ENCODE measurements at places on chromosomes 12 and 14.

DNA sequence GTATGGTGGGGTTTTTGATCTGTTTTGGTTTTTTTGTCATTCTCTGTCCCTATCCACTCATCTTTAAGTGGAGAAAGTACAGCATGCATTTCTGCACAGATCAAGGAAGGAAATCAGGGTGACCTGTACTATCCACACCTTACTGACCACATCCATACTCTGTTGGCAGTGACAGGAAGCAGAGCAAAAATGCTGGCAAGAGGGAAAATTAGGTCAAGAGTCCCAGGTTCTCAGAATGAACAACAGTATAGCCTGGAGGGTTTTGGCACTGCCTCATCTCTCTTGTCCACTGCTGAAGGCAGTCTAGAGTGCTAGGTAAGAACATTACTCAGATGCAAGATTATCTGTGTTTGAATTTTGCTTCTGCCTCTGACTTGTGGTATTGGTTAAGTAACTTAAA, 70.7 kb downstream of the TAOK3 start:
- no peak for DNase-seq

GRCh38 chr12:9364224-9365176, 156.3 kb upstream of the PZP start:
- peak; percentile 23 for DNase-seq

DNA sequence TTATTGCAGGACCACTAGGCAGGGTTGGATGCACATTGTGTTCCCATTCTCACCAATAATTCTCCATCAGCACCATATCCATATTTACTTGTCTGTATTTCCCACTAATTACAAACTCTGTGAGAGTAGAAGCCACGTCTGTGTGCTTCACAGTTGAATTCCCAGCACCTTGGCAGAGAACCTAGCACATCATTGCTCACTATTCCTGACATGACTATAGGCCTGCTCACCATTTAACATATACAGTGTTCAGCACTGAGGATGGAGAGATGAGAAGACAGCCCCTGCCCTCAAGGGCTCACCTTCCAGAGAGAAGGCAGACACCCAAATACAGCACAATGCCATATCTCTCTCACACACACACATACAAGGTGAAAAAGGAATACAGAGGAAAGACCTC, 5.0 kb downstream of the DAD1 start:
- no peak for DNase-seq

GRCh38 chr14:55332654-55333570, 61.7 kb downstream of the FBXO34 start:
- no peak for DNase-seq

- no peak for DNase-seq
These were observed 763.9 kb upstream of the MGAT4C start for GRCh38 chr12:87020071-87020470.

- DNase-seq = no peak
These were observed 346.1 kb downstream of the RGS6 start for GRCh38 chr14:72278316-72278715.

GRCh38 chr12:57712701-57713100, 18.8 kb downstream of the OS9 start:
- DNase-seq = no peak

- peak; percentile 71 for DNase-seq
These were observed 2.3 kb upstream of the AGAP2 start for GRCh38 chr12:57740656-57741412.

- DNase-seq = no peak
These were observed 114.6 kb downstream of the FOXN3 start for GRCh38 chr14:89302396-89302950.

DNA sequence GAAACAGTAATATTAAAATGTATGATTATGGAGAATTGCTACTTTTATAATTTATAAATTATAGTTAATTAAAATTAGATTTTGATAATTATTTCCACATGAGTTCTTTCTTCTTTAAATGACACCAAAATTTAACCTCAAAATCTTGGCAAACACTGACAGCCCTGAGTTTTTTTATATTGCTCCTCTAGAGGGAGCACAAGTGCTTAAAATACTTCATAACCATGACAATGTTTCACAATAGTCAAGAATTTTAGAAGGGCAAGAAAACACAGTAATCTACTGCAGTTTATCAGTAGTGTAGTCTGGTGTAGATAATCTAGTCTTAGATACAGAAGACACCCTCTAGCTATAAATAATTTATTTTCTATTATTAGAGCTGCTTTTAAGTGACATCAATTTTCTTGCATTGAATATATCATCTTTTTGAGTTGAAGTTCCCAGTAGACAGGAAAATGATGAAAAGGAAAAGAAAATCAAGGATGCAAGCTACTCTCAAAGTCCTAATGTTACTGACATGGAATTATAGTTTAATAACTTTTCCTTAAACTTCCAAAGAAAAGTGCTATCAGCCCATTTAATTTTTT, 14.3 kb upstream of the PTGER2 start:
- no peak for DNase-seq

DNA sequence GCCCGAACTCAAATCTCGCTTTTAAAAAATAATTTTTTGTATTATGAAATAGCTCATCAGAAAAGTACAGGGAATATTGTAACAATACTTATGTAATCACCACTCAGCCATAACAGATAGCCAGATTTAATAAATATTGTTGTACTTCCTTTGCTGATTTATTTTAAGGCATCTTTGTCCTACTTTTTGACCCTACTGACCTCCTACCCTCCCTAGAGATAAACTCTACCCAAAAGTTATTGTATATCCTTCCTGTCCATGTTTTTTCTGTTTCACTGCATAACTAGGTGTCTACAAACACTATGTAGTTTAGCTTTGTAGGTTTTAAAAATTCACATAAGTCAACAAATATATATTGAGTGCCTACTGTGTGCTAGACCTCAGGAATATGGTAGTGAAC, 25.1 kb downstream of the SOCS2 start:
- DNase-seq = no peak

DNA sequence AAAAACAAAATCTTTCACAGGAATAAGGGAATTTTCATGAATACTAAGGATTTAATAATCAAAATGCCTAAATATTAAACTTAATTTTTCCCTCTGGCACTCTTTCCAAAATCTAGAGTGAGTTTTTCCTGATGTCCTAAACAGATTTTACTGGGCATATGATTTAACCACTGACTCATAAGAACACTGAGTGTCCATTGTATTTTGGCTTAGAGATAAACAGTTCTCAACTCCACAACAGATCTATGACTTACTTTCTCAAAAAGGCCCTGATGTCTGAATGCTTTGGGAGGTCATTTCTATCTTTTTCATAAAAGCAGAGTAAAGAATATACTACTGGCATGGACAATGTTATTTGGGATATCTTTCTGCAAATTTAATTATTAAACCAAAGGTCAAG, 15.0 kb downstream of the TMBIM4 start:
- no peak for DNase-seq

DNA sequence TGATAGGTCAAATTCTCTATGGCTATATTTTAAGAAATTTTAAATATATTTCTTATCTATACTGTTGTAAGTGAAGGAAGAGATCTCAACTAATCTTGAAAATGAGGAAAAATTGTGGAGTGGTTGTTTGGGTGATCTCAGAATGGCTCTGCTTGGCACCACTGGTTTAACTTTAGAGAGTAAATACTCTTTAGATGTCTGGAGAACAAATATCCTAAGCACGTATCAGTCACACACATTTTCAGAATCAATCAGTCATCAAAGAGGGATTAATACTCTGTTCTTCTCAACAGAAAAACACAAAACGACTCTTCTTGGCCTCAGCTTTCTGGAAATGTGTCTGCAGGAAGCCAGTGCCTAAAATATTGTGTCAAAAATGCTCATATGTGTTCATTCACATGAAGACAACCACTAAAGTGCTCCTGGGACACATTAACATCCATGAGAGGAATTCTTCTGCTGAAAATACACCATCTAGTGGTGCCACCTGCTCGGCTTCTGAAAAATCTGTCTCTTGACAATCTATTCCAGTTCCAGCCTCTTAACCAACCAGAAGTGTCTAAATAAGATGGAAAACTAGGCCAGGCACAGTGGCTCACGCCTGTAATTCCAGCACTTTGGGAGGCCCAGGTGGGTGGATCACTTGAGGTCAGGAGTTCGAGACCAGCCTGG, 81.1 kb upstream of the CCDC198 start:
- DNase-seq = no peak

- DNase-seq = no peak
These were observed 391.1 kb downstream of the LRIG3 start for GRCh38 chr12:58529114-58529665.

DNA sequence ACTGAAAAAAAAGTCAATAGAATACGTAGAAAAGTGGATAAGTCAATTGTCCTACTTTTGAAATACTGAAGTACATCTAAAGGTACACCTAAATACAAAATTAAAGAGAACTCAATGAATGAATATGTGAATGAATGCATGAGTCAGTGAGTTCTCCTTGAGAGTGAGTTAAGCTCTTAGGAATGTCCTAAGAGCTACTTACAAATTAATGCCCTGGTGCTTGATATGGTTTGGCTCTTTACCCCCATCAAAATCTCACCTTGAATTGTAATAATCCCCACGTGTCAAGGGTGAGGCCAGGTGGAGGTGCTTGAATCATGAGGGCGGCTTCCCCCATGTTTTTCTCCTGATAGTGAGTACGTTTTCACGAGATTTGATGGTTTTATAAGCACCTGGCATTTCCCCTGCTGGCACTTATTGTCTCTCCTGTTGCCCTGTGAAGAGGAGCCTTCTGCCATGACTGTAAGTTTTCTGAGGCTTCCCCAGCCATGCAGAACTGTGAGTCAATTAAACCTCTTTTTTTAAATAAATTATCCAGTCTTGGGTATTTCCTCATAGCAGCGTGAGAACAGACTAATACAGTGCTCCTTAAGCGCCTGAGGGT, 192.2 kb upstream of the ARHGAP5 start:
- DNase-seq = no peak

- DNase-seq = peak; percentile 65
These were observed at the start of gene ST8SIA1 for GRCh38 chr12:22334410-22335100. ST8SIA1 (minus strand) TSS chr12:22334707; CDS start chr12:22334232, 475 bp downstream.

DNA sequence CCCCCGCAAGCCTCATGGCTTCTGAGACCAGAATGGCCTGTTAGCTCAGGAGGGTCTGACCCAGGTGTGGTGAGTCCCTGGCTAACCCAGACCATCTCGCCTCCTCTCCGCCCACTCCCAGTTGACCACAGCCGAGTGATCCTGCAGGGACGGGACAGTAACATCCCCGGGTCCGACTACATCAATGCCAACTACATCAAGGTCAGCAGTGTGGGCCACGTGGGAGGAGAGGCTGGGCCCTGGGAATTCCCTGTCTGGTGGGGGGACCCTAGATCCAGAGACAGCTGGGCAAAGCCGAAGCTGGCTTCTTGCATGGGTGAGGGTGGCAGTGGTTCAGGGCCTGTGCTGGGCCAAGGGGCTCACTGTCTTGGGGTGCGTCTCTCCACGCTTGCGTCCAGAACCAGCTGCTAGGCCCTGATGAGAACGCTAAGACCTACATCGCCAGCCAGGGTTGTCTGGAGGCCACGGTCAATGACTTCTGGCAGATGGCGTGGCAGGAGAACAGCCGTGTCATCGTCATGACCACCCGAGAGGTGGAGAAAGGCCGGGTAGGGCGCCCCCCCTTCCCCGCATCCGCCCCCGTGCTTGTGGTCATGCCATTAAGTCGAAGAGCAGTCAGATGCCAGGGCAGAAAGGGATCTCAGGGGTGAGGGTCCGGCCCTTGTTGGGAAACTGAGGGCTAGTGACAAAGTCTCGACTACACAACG, 5.0 kb downstream of the PTPN6 start:
- DNase-seq = no peak

- DNase-seq = no peak
These were observed 57.0 kb downstream of the PLEKHG7 start for GRCh38 chr12:92759634-92760268.

GRCh38 chr14:56351861-56352260, 227.7 kb upstream of the TMEM260 start:
- DNase-seq = no peak

DNA sequence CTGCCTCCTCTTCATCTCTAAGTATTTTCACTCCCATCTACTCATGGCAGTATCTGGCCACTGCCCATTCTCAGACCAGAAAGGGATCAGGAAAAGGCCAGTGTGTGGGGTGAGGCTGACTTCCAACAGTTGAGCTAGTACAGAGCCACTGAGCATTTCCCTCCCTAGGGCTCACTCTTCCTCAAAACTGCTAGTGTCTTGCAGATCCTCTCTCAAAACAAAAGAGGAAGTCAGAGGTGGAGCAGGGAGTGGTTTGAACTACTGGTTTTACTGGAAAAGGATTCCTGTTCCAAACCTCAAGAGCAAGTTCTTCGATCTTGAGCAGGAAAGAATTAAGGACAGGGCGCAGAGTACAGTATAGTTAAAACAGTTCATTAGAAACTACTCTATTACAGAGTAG, 11.7 kb upstream of the RNASE10 start:
- DNase-seq = no peak

- DNase-seq = no peak
These were observed 550.9 kb downstream of the CCER1 start for GRCh38 chr12:90404071-90404470.

GRCh38 chr12:13117029-13117428, 13.6 kb upstream of the GSG1 start:
- no peak for DNase-seq

DNA sequence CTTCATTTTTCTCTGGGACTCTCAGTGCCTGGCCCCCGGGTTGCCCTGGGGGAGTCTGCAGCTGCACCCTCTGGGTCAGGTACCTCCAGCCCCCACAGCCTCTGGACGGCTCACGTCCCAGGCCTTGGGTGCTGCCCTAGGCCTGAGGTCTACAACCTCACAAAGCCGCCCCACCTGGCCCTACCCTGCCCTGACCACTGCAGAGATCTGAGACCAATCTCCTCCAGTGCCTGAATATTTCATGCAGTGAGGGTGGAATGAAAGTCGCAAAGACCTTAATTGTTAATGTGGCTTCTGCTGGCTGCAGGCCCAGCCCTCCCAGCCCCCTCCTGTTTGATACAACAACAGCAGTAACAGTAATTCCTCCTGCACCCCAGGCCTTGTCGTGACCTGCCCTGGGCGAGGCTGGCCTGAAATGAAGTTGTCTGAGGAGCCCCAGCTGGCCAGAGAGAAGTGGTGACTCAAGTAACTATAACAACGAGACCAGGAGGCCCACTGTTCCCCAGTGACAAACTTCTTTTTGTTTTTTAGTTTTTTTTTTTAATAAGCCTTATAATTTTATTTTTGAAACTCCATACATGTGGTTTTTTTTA, 8.8 kb upstream of the CCDC85C start:
- no peak for DNase-seq

DNA sequence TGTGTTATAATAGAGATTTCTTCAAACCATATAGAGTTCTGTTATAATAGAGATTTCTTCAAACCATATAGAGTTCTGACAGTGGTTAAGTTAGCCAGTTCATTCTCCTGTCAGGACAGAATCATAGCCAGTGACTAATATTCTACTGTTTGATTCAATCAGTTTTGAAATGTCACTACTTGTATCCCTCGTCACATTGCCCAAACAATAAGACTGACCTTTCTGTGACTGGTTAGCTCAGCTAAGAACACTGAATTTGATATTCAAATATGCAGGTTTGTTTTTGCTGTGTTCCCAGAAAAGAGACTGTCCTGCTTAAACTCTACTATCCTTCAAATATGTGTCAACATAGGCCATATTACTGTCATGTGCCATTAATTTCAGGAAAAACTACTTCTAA, 74.4 kb downstream of the ALG10B start:
- no peak for DNase-seq
